T-helper 9 cell (primary cell): ENCODE measurements at places on chromosomes 5 and 9.
A peak's percentile ranks its signal among the peaks of the same experiment; 100 is the strongest.

- no peak for DNase-seq
Observed at GRCh38 chr5:16740811-16741392, 124.1 kb upstream of the RETREG1 start.

- no peak for DNase-seq
Observed at GRCh38 chr9:14303521-14303920, 10.4 kb downstream of the NFIB start.

GRCh38 chr9:4381744-4382143 is 81.9 kb upstream of the GLIS3 start:
- no peak for DNase-seq

- DNase-seq: no peak
Observed at GRCh38 chr5:72681781-72682180, 134.7 kb upstream of the TNPO1 start.

DNA sequence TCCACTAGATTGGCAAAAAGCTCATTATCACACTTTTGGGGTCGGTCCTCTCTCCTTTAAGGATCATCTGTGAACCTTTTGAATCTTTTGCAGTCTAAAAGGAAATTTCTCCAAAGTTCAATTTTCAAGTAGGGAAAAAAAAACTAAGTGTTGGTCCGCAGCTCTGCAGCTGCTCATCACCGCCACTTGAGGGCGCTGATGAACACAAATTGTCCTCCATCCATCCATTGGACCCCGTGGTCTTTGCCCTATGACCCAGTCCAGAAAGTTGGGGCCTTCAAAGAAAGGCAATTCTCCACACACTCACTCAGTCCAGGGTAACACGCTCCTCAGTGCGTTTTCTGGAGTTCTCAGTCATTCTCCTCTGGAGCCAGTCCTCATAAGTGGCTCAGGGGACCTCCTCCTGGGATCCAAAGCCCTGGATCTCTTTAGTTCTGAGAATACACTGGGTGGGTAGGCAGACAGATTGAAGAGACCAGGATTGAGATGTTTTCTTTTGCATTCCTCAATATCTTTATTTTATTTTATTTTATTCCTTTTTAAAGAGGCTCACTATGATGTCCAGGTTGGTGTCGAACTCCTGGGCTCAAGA is 63.6 kb upstream of the SLC28A3 start:
- no peak for DNase-seq

DNA sequence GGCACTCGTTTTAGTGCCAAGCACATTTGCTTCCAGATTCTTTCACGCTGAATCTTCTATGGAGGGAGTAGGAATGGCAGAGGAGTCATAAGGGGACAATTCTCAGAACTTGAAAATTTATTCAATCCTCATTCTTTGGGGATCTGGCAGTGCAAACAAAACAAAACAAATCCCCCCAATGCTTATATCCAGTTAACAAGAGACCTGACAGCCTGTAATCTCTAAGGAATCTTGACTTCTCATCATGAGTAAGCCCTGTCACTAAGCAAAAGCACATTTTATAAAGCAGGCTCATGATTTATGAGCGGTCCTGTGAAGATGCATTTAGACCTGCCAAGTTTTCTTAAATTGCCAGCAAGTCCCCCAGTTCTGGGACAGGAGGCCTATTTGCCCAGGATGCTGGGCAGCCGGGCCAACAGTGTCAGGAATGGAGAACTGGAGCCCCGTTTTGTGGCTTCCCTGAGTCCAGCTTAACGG is 513.9 kb downstream of the CTNND2 start:
- no peak for DNase-seq

DNA sequence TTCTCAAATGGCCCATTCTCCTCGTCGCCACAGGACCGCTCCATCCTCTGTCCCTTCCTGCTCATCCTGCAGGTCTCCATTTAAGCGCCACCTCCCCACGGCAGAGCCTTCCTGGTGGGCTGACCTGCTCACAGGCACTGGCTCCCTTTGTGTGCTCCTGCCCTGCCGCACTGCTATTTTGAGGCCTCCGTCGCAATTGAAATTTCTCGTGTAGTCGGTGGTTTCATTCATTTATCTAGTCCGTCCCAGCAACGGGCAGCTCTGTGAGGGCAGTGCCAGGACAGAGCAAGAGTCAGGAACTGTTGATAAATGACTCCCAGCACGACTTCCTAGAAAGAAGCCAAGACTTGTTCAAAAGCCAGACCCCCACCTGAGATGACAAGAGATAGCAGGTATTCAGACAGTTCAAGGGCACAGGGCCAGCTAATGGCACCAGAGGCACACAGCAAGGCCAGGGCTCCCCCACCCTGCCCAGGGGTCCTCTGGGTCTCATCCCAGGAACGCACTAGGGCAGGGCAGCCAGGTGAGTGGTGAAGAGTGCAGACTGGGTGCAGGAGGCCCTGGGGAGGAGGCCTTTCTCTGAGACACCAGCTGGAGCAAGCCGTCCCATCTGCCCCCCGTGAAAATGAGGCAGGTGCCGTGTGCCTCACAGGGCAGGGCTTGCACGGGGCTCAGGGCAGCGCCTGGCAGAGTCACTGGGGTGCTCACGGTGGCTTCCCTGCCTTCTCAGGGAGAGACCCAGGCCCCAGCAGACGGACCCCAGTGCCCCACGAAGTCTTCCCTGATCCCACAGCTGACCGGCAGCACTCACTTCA is 36.9 kb downstream of the FAM78A start:
- DNase-seq: no peak

DNA sequence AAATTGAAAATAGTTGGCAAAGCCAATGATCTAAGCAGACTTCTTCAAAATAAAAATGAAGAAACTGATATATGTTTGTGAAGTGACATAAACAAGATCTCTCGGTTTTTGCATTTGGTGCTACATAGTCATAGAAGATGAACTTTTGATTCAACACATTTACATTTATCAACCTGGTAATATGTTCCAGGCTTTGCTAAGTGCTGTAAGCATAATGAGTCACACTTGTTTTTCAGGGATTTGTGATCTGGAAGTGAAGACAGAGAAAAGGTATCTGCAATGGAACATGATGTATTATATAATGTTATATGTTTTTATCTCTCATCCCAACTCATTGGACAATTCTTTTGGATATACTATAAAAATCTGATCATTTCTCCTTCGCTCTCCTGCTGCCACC is 801.4 kb downstream of the BRINP1 start:
- no peak for DNase-seq

DNA sequence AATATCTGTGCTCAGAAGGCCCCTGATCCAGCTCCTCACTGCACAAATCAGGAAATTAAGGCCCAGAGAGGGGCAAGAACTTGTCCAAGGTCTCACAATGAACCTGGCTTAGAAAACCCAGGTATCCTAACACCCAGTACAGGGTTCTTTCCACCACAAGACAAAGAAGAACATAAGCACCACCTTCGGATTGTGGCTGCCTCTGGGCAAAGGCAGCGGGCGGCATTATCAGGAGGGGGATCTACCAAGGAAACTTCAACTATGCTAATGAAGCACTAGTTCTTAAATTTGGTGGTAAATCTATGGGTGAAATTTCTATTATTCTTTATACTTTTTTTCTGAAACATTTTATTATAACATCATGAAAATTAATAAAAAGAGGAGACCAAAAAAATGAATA is 17.9 kb downstream of the ANXA6 start:
- DNase-seq: no peak

DNA sequence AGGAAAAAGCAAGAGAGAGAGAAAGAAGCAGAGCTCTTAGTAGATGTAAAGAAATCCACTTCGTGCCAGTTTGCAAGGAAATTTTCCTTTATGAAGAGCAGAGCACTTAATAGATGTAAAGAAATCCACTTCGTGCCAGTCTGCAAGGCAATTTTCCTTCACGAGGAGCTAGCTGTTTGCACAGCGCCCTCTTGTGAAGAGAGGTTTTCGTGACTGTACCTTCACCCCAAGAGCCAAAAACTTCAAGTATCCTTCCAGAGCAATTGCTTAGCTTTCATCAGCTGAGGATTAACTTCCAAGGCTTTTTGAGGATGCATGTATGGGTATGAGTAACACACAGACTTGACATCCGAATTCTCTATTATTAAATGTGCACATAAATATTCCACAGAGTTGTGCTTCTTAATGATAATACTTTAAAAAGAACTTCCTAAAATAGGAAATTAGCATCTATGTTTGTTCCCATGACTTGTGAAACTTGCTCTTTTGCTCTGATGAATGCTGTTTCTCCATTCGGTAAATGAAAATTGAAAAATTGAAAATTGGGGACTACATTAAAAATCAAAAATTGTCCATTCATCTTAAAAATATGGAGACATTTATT is 525.6 kb downstream of the PDE4D start:
- DNase-seq: peak; percentile 14

GRCh38 chr9:137349471-137350033 is 47.5 kb upstream of the NRARP start:
- DNase-seq: no peak
